DMS53 (cell line): ENCODE measurements at places on chromosomes 11 and 22.
A peak's percentile ranks its signal among the peaks of the same experiment; 100 is the strongest.

DNA sequence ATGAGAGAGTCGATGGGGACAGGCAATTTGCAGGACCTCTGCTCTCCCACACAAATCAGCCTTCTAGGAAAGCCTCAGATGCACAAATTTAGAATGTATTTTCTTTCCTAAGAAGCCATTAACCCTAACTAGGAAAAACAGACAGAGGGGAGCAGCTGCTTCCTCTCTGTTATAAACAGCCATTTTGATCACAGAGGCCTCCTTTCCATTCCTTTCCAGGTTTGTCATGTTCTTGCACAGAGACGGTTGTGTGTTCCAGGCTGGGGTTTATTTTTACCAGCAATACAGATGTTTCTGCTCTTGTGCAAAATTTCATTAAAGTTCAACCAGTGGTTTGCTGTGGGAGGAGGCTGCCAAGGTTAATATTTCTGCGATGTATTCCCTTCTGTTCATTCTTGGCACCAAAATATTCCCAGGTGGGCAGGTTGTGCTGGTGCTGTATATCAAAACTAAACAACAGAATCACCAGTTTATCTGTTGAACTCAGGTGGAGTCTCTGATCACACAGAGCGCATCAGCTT lies 90.2 kb downstream of the NAV2 start:
- no peak for DNase-seq

- DNase-seq: no peak
Observed at GRCh38 chr11:120717042-120717441, 205.5 kb downstream of the GRIK4 start.

- DNase-seq: no peak
Observed at GRCh38 chr22:20147237-20147988, 3.4 kb downstream of the CCDC188 start.

DNA sequence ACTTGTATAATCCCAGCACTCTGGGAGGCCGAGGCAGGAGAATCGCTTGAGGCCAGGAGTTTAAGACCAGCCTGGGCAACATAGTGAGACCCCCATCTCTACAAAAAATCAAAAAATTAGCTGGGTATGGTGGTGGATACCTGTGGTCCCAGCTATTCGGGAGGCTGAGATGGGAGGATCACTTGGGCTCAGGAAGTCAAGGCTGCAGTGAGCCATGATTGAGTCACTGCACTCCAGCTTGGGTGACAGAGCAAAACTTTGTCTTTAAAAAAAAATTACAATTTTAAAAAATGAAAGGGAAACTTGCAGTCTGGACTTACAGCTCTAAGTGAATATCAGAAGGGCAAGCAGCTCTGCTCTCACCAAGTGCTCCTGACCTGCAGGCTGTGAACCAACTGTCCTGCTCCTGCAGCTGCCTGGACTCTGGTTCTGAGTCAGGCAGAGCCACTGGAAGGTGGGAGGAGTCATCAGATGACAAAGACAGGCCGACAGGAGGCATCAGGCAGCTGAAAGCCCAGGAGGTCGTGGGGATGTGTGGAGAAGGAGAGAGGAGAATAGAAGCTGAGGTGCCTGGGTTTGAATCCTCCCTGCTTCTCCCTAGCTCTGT lies 9.6 kb downstream of the SMTNL1 start:
- peak; percentile 46 for DNase-seq

DNA sequence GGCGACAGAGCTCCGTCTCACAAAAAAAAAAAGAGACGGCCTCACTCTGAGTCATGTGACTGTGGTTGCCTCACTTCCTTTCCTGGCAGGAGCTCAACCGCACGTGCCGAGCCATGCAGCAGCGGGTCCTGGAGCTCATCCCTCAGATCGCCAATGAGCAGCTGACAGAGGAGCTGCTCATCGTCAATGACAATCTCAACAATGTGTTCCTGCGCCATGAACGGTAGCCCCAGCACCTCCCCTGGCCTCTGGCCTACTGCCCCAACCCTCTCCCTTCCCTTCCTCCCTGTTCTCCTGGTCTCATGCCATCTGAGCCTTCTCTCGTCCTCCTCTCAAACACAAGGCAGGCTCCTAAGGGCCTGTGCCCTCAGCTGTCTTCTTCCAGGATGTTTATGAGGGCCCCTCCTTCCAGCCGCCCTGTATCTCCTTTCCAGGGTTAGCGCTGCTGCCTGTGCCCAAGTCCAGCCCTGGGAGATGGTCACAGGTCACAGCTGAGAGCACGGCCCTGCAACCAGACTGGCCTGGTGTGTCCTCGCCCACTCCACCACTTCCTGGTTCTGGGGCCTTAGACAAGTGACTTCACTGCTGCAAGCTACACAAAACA lies 30.7 kb downstream of the TOM1 start:
- peak; percentile 79 for DNase-seq
